ENCODE measurements at places on chromosomes 16 and 17.

DNA sequence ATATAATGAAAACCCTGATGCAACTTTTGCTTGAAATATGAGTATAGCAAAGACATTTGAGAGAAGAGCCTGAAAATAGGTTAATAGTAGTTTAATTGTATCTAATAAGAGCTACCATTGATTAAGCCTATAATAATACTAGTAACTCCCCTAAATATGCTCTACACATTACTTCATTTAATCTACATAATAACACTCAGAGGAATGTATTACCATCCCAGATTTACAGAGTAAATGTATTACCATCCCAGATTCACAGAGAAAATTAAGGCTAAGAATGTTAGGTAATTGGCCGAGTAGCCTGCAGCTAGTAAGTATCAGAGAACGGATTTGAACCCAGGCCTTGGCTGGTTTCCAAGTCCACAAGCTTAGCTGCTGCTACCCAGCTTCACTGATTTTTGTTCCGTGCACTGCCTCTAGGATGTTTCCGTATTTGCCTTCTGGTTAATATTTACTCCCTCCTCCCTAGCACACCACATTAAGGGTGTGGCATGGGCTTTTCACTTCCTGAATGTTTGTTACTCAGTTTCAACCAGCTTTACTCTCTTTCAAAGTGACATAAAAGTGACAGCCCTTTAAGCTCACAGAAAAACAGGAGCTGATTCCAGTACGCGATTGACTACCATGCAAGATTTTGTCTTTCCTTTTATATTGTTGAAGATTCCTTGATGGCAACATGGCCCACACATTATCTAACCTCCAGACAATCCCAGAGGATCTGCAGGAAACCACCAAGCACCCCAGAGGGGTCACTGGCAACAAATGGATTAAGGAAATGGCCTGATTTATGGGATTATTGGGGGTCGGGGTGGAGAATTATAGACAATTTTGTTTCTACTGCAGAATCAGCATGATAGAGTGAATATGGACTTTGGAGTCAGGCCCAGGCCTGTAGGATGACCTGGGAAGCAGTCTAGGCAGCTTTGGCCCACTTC is 26.7 kb upstream of the TOX3 start:
- no peak overlapping the region for H3K27ac ChIP-seq
- no peaks in the 10 kb centered on the region for H3K36me3 ChIP-seq
- no peaks in the 10 kb centered on the region for H3K27me3 ChIP-seq
- no peak for DNase-seq
- H3K4me1 ChIP-seq: no peaks in the 10 kb centered on the region

DNA sequence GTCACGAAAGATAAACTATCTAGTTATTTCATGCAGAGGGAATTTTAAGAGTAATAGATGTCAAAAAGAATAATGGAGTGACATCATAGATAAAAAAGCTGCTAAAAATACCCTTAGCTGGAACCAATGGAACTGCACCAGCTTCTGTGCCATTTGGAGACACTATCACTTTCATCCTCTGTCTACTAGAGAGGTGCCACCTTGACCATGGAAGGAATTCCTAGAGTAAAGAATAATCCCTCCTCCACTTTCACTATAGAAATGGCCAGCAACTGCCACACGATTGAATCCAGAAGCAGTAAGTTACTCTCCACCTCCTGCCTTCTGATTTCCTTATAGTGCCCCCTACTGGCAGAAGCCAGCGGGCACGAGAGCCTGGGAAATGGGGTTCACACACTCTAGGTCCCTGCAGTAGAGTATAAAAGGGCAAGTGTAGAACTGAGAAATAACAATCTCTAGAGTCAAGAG is 2.8 kb upstream of the ALDH3A2 start:
- peaks cover 26% of the 10 kb centered on the region for H3K4me1 ChIP-seq
- no peak overlapping the region for H3K27ac ChIP-seq
- H3K4me3 ChIP-seq: no peak overlapping the region
- H3K27me3 ChIP-seq: no peaks in the 10 kb centered on the region
- no peak for DNase-seq

DNA sequence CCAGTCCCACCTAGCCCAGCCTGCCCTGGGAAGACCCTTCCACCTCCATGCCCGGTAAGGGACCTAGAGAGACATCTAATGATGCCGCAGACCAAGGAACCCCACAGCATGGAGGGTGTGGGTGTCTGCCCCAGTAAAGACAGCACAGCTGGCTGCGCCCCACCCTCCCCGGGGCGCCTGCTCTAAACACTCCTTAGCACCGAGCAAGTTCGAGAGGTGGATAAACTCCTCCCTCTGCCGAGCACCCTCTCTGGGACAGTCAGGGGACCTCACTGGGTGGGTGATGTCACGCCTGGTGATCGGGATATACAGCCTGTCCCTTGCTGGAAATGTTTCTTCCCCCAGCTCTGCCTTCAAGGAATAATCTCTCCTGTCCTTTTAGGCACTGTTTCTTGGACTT is 16.7 kb upstream of the DNAI2 start:
- no peak for DNase-seq
- H3K4me1 ChIP-seq: no peaks in the 10 kb centered on the region
- H3K4me3 ChIP-seq: no peak overlapping the region

- no peak for DNase-seq
- H3K27me3 ChIP-seq: no peaks in the 10 kb centered on the region
- peaks cover 20% of the 10 kb centered on the region for H3K4me1 ChIP-seq
Observed at GRCh38 chr16:14002416-14002990, 68.6 kb upstream of the MRTFB start.

GRCh38 chr17:58007781-58008706 is 998 bp upstream of the SRSF1 start:
- H3K4me3 ChIP-seq: peak overlapping the region; percentile 100
- H3K4me1 ChIP-seq: peaks cover 15% of the 10 kb centered on the region
- no peaks in the 10 kb centered on the region for H3K27me3 ChIP-seq
- H3K27ac ChIP-seq: peak overlapping the region; percentile 96

DNA sequence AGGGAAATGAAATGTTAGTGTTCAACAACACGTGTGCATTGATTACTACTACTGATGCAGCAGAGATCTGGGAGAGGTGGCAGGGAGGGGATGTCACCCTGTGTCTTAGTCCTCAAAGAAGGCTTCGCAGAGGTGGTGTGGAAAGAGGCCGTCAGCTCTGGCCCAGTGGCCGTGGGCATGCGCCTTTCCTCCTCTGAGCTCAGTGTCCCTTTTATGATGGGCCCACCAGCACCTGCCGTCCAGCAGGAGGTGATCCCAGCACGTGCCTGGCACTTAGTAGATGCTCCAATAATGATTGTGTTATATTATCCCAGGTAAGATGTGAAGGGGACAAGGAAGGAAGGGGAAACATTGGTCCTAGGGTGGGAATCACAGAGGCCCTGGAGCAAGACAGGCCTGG is 106.2 kb downstream of the CLEC16A start:
- H3K4me1 ChIP-seq: no peaks in the 10 kb centered on the region
- no peak overlapping the region for H3K4me3 ChIP-seq
- H3K36me3 ChIP-seq: peaks cover 4% of the 10 kb centered on the region
- no peak for DNase-seq

DNA sequence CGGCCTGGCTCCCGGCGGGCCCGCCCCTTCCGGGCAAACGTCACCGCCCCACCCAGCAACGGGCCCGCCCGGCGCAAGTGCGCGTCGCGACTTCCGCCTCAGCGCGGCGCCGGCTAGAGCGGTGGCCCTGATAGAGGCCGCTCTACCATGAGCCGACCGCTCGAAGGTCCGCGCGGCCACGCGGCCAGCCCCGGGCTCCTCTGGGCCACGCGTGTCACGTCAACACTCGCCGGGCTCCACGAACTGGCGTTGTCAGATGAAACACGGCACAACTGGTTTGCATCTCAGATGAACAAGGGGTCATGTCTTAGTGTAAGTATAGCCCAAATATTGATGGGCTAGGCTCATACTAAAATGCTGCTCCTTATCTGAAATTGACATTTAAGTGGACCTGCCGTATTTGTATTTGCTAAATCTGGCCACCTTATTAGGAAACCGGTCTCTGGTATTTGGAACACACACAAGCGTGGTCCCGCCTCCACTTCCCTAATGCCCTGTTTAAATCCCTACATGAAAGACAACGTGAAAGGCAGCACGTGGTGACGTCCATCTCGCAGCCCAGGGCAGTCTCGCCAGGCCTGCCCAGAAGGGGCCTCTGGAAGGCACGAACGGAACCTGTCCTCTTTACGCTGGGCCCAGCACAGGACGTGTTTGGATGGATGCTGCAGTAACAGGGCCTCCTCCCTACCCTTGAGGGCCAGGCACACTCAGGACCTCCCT is at the start of gene ZNF598:
Gene ZNF598, minus strand, starts transcription at position 31 of the 720 bp plus-strand sequence.
- H3K27ac ChIP-seq: peak within 1 kb of the TSS; percentile 98
- DNase-seq: no peak
- H3K4me1 ChIP-seq: peaks cover 33% of the 10 kb centered on the region
- no peaks in the 10 kb centered on the region for H3K36me3 ChIP-seq

DNA sequence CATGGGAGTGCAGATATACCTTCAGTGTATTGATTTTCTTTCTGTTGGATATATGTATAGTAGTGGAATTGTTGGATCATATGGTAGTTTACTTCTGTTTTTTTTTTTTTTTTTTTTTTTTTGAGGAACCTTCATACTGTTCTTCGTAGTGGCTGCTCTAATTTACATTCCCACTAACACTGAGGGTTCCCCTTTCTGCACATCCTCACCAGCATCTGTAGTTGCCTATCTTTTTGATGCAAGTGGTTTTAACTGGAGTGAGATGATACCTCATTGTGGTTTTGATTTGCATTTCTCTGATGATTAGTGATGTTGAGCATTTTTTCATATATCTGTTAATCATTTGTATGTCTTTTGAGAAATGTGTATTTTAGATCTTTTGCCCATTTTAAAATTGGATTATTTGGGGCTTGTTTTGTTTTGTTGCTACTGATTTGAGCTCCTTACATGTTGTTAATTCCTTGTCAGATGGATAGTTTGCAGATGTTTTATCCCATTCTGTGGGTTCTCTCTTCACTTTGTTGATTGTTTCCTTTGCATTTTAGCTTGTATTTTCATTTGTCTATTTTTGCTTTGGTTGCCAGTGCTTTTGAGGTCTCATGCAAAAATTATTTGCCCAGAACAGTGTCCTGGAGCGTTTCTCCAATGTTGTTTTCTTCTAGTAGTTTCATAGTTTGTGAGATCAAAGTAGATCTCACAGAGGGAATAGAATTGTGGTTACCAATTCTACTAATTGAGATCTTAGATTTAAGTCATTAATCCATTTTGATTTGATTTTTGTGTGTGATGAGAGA is 25.0 kb upstream of the BCAS3 start:
- H3K27ac ChIP-seq: no peak overlapping the region
- H3K36me3 ChIP-seq: peaks cover 63% of the 10 kb centered on the region
- no peaks in the 10 kb centered on the region for H3K27me3 ChIP-seq
- no peaks in the 10 kb centered on the region for H3K4me1 ChIP-seq
- no peak for DNase-seq

- H3K36me3 ChIP-seq: no peaks in the 10 kb centered on the region
- no peak overlapping the region for H3K27ac ChIP-seq
- H3K4me3 ChIP-seq: no peak overlapping the region
- H3K27me3 ChIP-seq: no peaks in the 10 kb centered on the region
Observed at GRCh38 chr17:27747462-27748359, 52.6 kb downstream of the NOS2 start.

DNA sequence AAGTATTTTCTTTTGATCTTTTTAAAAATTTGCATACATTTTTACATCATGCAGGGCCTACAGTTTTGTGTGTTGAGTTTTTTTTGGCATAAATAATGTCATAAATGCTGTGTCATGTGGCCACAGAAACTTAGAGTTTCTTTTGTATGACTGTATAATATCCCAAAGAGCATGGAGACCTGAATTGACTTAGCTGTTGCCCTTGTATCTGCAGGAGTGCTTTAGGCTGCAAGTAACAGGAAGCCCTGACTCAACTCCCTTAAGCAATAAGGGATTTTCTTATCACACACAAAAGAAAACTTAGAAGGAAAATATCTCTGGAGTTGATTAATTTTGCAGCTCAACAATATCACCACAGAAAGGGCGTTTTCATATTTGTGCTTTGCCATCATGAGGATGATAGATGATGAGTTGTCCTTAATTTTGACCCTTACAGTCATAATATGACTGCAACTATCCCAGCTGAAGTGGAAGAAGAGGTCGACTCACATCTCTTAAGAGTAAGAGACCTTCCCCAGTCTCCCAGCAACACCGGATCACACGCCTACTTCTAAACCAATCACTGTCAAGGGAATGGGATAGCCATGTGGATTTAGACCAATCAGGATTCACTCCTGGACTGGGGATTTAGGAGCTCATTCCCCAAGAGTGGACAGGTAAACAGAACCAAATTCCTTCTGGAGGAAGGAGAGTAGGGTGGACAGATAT is 138.9 kb downstream of the GSG1L start:
- peaks cover 11% of the 10 kb centered on the region for H3K4me1 ChIP-seq
- no peak overlapping the region for H3K27ac ChIP-seq
- H3K4me3 ChIP-seq: no peak overlapping the region
- no peak for DNase-seq

GRCh38 chr17:4173781-4174180 is 30.8 kb downstream of the CYB5D2 start:
- no peak overlapping the region for H3K4me3 ChIP-seq
- peaks cover 39% of the 10 kb centered on the region for H3K36me3 ChIP-seq
- no peaks in the 10 kb centered on the region for H3K4me1 ChIP-seq
- H3K27ac ChIP-seq: no peak overlapping the region

- no peak overlapping the region for H3K27ac ChIP-seq
- no peaks in the 10 kb centered on the region for H3K27me3 ChIP-seq
- H3K4me1 ChIP-seq: peaks cover 5% of the 10 kb centered on the region
- H3K4me3 ChIP-seq: no peak overlapping the region
- no peak for DNase-seq
Observed at GRCh38 chr17:63247706-63248105, 198.4 kb downstream of the CYB561 start.

DNA sequence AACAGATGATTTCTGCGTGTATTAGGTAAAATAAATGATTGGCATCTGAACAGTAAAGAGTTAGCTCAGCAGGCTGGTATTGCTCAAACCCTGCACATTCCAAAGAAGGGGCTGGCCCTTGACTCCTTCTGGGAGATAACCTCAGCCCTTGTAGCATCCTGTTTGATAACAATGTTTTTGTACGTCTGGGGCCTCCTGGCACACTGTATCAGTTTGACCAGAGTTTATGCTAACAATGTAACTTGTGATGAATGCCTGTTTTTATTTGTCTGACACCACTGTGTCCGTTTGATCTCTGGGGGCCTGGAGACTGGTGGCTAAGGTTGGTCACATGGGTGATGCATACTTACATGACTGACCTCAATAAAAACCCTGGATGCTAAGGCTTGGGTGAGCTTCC is 43.8 kb upstream of the NDRG4 start:
- H3K27me3 ChIP-seq: no peaks in the 10 kb centered on the region
- no peak overlapping the region for H3K4me3 ChIP-seq
- H3K27ac ChIP-seq: no peak overlapping the region
- H3K4me1 ChIP-seq: peaks cover 6% of the 10 kb centered on the region
- DNase-seq: no peak
- no peaks in the 10 kb centered on the region for H3K36me3 ChIP-seq

DNA sequence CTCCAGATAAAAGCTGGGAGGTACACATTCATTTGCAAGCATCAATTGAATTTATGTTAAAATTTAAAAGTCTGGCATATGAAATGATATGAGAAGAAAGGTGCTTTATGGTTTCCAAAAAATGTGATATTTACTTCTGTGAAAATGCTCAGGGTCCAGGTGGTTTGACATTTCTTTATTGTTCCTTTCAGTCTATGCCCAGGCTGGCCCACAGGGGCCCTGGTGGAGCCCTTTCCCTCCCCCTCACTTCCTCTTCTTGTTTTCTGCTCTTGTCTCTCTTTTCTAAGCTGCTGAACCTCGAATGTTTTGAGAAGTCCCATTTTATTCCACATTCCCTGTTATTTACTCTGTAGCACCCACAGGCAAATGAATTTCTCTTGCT is 127.8 kb downstream of the HS3ST3B1 start:
- DNase-seq: no peak
- H3K36me3 ChIP-seq: no peaks in the 10 kb centered on the region
- peak overlapping the region; percentile 17 for H3K27ac ChIP-seq
- H3K27me3 ChIP-seq: no peaks in the 10 kb centered on the region
- no peaks in the 10 kb centered on the region for H3K4me1 ChIP-seq
- no peak overlapping the region for H3K4me3 ChIP-seq

Data from esophagus squamous epithelium (tissue), 5 donors.